ENCODE measurements at places on chromosomes 11 and 22.

DNA sequence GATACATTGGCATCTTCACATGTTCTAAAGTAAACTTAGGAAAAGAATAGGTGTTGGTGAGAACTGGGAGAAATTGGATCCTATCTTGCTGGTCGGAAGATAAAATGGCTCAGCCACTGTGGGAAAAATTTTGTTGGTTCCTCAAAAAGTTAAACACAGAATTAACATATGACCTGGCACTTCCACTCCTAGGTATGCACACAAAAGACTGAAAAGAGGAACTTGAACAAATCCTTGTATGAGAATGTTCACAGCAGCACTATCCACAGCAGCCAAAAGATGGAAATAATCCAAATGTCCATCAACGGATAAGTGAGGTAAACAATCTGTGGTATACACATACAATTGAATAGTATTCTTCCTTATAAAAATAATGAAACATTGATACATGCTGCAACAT lies 4.8 kb upstream of the TPH1 start:
- no peak for DNase-seq

DNA sequence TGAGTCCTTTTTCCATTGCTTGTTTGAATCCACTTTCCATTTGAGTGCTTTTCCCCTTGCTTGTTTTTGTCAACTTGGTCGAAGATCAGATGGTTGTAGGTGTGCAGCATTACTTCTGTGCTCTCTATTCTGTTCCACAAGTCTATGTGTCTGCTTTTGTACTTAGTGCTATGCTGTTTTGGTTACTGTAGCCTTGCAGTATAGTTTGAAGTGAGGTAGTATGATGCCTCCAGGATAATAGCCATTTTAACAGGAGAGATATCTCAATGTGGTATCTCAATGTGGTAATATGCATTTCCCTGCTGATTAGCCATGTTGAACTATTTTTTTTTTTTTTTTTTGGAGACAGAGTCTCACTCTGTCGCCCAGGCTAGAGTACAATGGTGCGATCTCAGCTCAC lies 16.7 kb downstream of the ACRV1 start:
- no peak for DNase-seq

DNA sequence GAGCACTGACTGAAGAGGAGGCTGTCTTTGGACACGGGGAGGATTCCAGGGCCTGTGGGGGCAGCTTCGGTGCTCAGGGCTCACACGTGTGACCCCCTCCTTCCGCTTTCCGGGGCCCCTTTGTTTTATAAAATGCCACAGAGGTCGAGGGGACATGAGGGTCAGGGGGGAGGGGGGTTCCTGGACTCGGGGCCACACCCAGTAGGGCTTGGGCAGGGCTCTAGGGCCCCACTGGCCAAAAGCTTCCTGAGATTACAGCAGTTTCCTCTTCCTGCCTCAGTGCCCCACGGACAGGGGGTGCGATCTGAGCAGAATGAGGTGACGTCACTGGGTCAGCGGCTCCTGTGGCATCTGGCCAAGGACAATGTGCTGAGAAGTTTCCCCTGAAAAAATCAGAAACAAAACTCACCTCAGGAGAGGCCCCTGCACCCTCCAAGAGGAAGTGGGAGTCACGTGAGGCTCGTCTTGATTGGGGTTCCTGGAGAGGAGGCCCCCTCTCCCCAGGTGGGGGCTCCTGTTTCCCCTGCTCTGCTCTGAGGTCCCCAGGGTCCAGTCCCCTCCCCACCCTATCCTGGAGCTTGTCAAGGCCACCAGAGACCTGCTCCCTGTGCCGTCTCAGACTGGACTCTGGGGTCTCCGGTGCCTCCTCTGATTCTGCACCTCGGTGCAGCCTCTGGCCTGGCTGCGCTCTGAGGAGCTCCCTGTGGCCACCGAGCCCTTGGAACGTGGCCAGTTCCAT lies 6.4 kb upstream of the IFITM3 start:
- no peak for DNase-seq

GRCh38 chr11:130198964-130199363 lies 39.4 kb downstream of the ST14 start:
- DNase-seq: no peak

- no peak for DNase-seq
Observed at GRCh38 chr22:50048836-50049235, 9.3 kb downstream of the TTLL8 start.

- DNase-seq: no peak
Observed at GRCh38 chr22:49705216-49705971, 122.3 kb downstream of the BRD1 start.

- no peak for DNase-seq
Observed at GRCh38 chr22:48799227-48799970, 1028.3 kb downstream of the BRD1 start.

- DNase-seq: no peak
Observed at GRCh38 chr11:126405374-126405773, 49.9 kb downstream of the ST3GAL4 start.

- DNase-seq: peak; percentile 85
Observed at GRCh38 chr11:13889552-13890249, 72.8 kb upstream of the SPON1 start.

DNA sequence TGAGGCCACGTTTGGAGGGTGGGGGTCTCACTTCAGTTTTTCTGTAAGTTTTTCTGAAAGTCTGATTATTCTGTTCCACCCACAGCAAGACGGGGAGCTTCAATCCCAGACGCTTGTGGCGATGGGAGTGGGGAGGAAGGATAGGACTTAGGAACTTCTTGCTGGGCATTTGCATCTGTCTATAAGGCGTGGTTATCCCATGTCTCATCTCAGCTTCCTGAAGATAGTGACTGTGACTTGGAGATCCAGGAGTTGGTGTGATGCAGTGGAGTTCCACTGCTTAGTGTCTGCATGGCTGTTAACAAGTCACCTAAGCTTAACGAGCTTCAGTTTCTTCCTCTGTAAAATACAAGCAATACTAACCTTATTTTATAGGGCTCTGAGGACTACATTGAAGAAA lies 58.9 kb upstream of the BARX2 start:
- DNase-seq: no peak

GRCh38 chr11:118318581-118319336 lies 14.2 kb downstream of the CD3E start:
- DNase-seq: no peak

DNA sequence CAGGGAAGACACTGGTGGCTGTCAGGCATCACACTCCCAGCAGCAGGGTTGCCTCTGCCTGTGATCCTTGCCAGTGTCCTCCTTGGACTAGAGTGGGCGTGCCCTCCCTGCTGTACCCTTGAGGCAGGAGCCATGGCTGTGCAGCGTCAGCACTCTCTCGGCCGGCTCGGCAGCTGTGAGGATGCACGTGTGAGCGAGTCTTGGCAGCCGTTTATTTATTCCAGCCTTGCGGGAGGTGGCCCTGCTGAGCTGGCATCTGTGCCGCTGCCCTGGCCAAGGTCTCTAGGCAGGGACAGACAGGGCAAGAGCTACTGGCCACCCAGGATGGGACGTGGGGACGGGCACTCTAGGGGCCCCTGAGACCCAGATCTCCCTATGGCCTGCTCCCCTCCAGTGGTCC lies 33.9 kb downstream of the TSPAN4 start:
- DNase-seq: no peak

DNA sequence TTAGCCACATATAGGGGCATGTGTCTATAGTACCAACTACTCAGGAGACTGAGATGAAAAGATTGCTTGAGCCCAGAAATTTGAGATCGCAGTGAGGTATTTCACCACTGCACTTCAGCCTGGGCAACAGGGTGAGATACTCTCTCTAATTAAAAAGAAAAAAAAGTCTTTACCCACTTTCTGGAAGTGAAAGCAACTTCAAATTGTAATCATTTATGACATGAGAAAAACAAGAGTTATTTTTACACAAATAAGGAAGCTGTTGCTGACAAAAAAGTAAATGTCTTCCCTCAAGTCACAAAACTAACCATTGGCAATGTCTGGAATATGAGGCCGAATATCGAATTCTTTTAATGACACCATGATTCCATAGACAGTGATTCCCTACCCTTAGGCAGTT lies 71.4 kb downstream of the GLYATL1 start:
- DNase-seq: no peak

DNA sequence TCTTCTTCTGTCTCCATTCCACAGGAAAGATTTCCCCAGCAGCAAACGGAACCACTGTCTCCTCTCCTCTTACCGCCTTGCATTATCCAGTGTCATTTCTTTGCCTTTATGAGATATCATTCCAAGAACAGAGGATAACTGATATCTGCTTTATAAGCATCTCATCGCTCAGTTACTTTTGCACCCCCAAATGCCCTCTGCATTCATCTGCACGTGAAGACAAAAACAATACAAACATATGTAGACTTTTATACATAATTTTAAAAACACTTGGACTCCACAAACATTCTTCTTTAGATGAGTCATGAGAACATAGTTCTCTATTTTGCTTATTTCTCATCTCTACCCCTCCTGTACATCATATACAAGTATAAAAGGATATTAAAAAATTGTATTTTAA lies 512 bp upstream of the OR51T1 start:
- no peak for DNase-seq

- DNase-seq: no peak
Observed at GRCh38 chr11:65454696-65455456, 32.3 kb downstream of the NEAT1 start.

GRCh38 chr11:116199182-116199581 lies 573.6 kb downstream of the BUD13 start:
- peak; percentile 71 for DNase-seq

DNA sequence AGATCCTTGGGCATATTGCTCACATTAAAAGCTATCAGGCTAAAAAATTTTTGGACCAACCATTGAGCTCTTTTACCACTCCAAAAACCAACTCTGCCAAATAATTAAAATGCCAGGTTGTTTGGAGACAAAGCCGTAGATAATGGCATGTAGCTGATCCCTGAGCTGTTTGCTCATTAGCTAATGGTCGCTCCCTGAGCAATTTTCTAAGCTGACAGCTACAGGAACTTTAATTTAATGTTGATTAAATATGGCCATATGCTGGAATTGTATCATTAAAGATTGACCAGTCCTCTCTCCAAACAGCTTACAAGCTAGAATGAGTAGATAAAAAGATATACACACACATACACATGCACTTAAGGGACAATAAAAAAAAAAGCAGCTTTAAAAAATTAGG lies 216.2 kb upstream of the ARHGAP20 start:
- DNase-seq: no peak

GRCh38 chr22:49196046-49196511 lies 631.6 kb downstream of the BRD1 start:
- no peak for DNase-seq

DNA sequence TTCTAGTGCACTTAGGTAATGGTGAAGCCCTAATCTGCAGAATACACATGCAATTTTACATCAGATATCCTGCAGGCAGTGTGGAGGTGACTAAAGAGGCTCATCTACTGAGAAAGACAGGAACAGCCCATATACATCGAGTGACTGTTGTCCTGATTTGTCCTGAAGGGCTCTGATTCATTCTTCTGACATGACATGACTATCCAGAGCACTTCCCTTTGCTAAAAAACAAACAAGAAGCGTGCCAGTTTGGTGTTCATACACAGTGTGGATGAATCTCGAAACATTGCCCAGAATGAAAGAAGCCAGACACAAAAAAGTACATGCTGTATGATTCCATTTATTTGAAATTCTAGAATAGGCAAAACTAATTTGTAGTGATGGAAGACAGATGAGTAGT lies 48.0 kb upstream of the AMPD3 start:
- peak; percentile 17 for DNase-seq

- DNase-seq: no peak
Observed at GRCh38 chr22:30824096-30824495, 129.4 kb downstream of the OSBP2 start.

- no peak for DNase-seq
Observed at GRCh38 chr11:111526501-111526900, 11.9 kb downstream of the HOATZ start.

GRCh38 chr11:76119032-76119431 lies 87.3 kb downstream of the WNT11 start:
- no peak for DNase-seq

DNA sequence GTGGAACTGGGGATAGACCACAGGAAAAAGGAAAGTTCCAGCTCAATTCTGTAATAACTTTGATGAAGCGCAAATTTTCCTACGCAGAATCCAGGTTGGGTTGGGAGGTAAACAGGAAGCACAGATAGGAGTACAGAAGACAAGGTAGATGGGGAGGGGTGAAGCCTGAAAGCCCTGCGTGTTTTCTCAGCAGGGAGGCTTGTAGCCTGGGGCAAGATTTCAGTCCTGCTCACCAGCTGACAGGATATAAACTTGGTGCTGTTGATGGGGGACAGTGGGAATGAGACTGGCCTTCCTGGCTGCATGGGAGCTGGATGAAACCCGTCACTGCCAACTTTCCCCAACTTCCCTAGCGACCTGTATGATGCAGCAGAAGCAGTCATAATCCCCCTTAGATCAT lies 114.9 kb downstream of the ARHGAP32 start:
- DNase-seq: no peak

- DNase-seq: no peak
Observed at GRCh38 chr11:73554671-73555320, 43.1 kb downstream of the FAM168A start.

DNA sequence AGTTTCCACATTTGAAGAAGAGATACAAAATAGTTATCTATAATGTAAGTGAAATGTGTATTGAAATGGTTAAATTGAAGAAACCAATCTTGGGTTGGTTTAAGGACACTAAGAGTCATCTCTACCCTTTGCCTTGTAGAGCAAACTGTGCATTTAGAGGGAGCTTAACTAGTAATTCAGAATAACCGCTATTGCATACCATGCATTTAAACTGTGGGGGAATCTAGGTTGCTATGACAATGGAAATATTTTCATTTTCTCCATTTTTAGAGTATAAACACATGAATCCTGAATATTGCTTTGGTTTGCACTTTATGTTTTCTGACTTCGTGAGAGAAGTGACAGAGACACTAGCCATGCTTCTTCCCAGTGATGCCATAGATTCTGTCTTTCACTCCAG lies 39.7 kb downstream of the FAT3 start:
- DNase-seq: no peak

DNA sequence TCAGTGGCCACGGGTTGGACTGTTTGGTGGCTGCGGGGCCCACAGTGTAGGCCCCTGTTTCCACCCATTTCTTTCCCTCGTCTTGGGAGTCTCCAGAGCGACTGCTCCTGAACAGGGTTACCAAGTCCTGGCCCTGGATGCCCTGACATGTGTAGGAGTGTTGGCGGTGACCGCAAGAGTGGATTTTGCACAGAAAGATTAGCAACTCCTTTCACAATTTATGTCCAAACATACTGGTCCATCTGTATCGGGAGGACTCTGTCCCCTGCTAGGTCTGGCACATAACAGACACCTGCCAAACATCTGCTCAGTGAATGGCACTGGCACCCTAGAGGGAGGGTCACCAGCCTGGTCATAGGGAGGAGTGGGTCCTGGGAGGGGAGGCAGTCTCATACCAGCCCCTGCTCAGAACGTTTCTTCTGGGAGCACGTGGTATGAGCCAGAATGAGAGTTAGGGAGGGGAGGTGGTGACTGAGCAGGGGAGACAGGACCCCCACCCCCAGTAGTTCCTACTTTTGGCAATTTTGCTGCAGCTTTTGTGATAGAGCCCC lies 3.4 kb upstream of the APOA1 start:
- DNase-seq: no peak

- DNase-seq: peak; percentile 54
Observed at GRCh38 chr11:94077552-94078293, 50.9 kb upstream of the PANX1 start.

GRCh38 chr11:120546312-120547205 lies 35.0 kb downstream of the GRIK4 start:
- DNase-seq: no peak

GRCh38 chr11:111414267-111414931 lies 35.3 kb upstream of the POU2AF1 start:
- no peak for DNase-seq
